Cardiac muscle cell (in vitro differentiated cells and primary cell): ENCODE measurements at places on chromosomes 6 and 20.

- no peak for DNase-seq
Observed at GRCh38 chr20:57806975-57807374, 97.2 kb upstream of the PMEPA1 start.

DNA sequence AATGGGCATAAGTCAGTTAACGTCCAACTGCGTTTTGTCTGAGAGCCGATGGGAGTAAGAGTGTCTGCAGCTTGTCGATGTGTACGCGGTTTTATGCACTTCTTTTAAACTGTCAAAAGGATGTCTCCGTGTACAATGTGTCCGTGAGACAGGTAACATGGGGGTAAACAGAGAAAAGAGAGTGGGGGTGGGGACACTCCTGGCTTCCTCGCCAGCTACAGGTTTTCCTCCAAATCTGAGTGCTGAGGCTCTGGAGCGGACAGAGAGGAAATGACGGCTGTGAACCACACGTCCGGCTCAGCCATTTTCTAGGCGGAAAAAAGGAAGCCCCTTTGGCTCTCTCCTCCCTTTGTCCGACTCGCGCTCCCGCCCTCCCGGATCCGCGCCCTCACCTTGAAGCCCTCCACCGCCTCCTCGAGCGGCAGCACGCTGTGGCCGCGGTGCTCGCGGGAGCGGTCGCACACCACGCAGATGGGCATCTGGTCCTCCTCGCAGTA lies 916 bp downstream of the TRIM27 start:
- DNase-seq = peak; percentile 56

DNA sequence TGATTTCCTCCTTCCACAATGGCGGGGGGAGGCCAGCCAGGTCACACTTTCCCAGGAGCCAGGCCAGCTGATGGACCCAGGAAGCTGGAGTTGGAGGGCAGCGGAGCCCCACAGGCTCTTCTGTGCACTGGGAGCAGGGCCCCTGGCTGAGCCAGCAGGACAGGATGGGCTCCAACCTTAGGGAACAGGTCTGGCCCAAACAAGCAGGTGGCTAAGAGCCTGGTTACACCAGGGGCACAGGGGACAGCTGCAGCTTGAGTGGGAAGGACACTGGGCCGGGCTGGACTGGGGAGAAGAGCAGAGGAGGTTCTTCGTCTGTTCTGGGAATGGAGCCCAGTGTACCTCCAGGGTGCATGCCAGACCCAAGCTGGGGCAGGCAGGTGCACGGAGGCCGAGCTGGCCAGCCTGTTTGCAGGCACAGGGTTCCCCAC lies 102.3 kb downstream of the DLL1 start:
- DNase-seq = no peak

DNA sequence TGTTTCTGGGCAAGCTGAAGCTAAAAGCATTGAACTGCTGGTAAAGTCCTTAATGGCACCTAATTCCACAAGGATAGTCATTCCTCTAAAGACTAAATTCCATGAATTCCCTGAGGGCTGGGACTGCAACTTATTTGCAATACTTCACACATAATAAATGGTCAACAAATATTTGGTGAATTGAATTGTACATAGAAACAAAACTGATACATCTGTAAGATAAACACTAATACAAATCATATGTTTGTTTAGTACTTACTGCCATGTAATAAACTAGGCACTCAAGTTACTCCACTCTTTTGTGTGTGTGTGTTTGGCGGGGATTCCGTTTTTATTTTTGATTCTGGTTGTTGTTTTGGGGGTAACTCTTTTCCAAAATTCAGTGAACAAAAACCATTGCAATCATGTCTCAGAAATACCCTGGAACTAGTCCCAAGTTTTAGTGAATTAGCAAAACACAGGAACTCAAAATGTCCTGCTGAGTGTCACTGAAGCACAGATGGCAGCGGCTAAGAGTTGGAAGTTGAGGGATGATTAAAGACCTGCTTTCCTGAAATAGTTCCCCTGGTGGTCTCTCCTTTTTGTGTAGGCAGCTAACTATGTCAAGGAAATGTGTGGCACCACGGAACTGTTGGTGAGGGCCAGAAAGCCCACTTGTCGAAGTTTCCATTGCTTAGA lies 74.8 kb upstream of the SNRPB2 start:
- DNase-seq = no peak

DNA sequence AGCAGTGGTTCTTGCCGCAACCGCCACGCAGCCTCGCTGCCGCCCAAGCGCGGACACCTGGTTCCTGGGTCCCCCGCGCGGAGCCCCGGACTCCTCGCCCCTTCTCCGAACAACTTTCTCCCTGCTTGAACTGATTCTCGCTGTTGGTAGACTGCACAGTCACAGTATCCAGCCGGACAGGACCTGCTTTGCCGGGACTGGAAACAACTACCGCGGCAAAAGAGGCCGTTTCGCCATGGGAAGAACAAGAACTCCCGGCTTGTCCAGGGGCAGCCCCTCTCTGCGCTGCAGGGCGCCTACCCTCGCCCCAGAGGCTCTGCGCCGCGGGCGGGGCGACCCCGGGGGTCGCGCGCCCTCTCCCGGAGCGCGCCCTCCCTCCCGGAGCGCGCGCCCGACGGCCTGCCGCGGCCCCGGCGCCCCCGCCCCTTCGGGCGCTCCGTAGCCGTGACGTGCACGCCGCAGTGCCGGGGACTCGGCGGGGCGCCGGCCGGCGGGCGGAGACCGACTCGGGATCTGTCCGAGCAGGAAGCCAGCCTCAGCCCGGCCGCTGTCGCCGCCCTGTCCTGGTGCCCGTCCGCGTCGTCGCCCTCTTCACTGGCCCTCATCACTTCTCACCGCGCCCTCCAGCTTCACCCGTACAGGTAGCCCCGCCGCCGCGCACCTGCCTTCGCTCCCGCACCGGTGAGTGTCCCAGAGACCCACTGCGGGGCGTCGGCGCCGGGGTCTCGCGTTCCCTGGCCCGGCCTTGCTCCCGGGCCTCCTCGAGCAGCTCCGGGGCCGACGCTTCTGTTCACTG lies at the start of gene MYO6:
MYO6 (plus strand) TSS at position 497 of the 796 bp plus-strand sequence. CDS start 68,309 bp downstream, outside the sequence.
- peak; percentile 64 for DNase-seq

DNA sequence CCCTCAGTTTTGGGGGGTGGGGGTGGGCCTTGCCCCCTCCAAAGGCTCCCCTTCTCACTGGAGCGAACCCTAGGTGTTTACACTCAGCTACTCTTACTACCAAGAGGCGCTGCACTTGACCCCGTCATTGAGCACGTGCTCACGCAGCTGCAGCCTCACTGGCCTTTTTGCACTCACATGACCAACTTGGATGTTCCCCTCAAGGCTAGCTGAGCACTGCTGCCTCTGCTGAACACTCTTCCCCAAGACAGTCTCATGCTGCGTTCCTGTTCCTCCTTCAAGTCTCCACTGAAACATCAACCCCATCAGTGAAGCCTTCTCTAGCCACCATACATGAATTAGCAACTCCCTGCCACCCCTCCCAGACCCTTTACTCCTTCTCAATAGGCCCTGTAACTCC lies 4.0 kb downstream of the SOD2 start:
- no peak for DNase-seq

- DNase-seq = no peak
Observed at GRCh38 chr20:542777-543368, 717 bp downstream of the CSNK2A1 start.

GRCh38 chr6:33168284-33168601 lies 24.0 kb downstream of the COL11A2 start:
- DNase-seq = no peak

DNA sequence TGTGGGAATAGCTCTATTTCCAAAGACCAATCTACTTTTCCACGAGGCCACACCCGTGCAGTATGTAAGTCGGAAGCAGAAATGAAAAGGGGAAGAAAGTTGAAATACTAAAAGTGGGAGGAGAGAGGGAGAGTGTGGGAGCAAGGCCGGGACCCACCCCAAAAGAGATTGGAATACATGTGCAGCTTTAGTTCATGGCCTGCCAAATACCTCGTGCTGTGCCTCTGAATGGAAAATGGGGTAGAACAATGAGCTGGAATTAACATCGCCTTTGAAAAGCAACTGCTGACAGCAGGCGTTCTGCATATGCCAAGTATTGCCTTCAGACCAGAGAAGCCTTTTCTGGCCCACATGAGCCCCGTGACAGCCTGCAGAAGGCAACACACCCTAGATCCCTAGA lies 155.6 kb downstream of the CD83 start:
- no peak for DNase-seq

- DNase-seq = no peak
Observed at GRCh38 chr6:7919871-7920270, 9.3 kb upstream of the TXNDC5 start.
